Neuronal stem cell (in vitro differentiated cells): ENCODE measurements at places on chromosomes 2 and 18.

DNA sequence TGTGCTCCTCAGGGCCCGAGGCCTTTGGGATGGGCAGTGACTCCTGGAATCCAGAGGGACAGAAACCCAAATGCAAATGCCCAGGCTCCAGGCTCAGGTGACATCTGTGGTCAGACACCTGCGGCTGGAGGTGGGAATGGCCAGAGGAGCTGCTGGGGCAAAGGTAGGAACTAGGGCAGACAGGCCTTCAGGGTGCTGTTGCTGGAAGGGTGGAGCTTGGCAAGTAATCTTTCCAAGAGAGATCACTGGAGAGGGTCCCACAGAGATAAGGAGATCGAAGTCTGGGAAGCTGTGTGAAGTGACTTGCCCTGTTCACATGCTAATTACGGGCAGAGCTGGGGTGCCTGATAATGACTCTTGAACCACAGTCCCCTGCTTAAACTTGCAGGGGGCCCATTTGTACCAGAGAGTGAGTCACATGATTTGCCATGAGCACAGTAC is 82.4 kb downstream of the ACAA2 start:
- no peak for DNase-seq

DNA sequence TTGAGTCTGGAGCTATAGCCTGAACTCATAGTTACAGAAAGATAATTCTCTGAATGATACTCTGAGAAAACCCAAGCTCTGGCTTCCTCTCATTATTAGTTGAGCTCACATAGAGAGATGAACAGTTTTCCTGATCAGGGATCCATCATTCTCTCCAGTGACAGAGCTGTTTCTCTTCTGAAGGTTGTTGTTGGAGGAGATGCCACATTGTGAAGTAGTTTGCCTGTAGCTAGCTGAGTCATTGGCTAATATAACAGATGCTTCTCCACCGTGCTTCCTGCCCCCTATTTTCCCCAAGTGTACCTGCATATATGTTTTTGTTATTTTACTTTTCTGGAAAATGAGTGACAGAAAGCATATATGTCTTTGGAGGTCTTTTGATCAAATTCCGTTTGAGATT is 64.6 kb downstream of the OSBPL6 start:
- no peak for DNase-seq

GRCh38 chr2:30288561-30288960 is 57.2 kb downstream of the LBH start:
- no peak for DNase-seq

DNA sequence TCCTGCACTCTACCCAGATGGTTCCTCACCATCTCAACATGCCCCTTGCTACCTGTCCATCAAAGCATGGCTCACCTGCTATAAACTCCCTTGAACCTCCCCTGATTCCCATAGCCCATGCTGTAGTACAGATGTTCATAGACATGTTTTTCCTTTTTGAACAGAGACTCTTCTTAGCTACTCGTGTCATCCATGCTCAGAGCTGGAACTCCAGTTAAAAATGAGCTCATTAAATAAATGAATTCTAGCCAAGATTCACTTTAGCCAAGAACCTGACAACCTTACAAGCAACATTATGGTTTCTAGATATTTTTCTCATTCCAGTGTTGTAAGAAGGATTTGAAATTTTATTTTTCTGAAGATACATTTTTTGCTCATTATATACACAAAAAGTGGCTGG is 65.0 kb downstream of the SCG2 start:
- no peak for DNase-seq

- DNase-seq: no peak
Observed at GRCh38 chr2:168002021-168002553, 245.3 kb downstream of the STK39 start.

DNA sequence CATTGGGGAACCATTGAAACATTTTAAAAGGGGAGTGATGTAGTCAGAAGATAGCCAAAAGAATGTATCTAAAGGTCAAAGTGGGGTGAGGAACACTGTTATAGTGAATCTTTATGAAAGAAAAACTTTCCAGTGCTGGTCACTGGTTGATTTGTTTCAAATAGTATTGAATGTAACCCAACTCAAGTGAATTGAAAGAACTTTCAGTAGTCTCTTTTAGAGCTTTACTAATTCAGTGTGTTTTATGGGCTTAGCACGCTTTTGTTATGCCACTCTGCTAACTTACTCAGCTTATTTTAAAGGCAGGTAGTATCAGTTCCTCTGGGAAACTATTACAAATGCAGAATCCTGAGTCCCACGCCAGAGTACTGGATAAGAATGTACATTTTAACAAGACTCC is 57.3 kb downstream of the GTF2A1L start:
- DNase-seq: no peak

DNA sequence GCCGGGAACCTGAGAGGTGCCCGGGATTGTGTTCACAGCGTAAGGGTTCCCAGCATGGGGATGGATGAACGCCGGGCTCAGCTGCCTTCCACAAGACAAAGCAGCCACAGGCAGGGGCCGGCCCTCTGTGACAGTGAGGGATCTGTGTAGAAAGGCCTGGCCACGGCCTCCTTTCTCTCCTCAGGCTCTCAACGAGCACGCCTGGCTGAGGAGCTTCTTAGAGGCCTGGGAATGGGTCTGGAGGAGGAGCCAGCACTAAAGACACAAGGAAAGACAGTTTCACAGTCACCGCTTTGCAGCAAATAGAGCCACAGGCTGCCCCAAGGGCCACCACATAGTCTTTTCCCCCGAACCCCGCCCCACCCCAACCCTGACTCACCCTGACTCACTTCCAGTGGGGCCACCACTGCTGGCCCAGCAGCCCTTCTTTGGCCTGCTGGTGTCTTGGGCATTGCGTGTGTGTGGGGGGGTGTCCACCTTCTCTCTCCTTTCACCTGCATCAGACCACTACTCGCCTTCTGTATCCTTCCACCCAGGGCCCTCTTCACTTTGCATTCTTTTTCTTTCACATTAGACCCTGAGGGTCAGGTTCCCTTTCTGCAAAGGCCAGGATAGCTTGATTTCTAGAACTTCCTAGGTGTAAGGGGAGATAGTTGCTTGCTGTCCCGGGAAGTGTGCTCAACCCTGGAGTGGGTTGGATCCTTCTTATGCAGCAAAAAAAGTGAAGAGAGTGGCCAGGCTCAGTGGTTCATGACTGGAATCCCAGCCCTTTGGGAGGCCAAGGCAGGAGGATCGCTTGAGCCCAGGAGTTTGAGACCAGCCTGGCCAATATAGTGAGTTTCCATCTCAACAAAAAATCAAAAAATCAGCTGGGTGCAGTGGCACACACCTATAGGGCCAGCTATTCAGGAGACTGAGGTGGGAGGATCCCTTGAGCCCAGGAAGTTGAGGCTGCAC is 19.3 kb upstream of the HPCAL1 start:
- peak; percentile 38 for DNase-seq

DNA sequence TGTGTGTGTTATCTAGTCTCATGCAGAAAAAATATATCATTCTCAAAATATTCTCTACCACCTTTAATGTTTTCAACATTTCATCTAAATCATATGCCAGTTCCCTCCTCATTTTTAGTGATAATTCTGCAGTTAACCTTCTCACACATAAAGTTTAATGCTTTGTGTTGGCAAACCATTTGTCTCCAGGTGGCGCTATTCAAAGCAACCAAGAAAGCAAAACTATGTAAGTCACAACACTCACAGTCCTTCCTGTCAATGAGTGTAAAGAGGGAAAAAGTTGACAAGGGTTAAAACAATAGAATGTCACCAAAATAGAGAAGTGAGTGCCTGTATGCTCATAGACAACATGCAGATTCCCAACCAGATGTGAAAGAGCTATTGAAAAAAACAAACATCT is 961.6 kb upstream of the LRRTM1 start:
- DNase-seq: peak; percentile 9

DNA sequence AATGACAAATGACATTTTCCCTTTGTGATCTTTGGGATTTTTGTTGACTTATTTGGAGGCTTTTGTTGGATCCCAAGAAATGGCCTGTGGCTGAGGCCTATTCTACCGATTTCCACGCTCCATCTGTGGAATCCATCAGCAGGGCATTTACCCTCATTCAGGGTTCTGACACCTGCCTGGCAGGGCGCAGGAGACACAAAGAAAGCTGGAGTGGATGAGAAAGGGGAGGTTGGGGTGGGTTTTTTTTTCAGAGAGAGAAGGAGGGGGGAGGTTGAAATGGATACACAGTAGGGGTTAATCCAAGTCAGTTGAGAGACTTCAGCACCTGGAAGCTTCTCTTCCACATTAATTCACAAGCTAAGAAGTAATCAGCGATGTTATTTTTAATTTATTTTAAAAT is 59.7 kb downstream of the PAX3 start:
- DNase-seq: peak; percentile 43

- DNase-seq: peak; percentile 76
Observed at GRCh38 chr18:59823596-59824195, 76.1 kb upstream of the PMAIP1 start.

GRCh38 chr18:74023220-74023619 is 124.4 kb downstream of the FBXO15 start:
- DNase-seq: peak; percentile 12

DNA sequence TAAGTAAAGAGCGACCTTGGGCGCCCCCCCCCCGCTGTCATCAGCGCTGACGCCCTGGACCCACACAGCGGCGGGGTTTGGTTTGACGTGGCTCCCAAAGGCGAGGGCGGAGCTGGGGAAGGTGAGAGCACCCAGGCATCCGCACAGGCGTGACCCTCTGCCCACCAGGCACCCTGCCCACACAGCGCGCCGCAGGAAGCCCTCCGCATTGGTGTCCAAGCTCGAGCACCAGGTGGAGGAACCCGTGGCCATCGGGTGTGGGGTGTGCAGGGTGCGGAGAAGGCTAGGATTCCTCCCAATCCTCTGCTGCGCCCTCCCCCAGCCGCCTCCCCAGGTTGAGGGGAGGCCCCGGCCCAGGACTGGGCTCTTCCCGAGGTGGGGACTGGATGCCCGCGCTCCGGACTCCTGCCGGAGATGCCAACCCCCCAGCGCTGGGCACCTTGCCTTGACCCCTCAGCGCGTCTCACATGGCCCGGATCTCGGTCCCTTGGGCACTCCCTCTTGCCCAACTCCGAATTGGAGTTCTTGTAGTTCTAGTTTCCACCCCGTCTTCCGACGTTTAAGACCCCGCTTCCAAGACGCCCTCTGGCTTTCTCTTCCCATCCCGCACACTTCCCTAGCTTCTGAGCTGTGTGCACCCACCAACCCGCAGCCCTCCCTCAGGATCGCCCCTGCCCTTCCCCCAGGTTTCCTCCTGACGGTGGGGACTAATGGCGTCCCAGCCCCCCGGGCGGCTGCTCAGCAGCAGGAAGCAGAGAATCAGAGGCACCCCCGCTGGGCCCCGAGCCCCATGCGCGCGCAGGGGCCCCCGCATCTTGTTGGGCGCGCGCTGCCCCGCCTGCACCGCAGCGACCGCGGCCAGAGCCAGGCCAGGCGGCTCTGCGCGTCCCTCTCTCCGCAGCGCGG is 25.9 kb upstream of the RESP18 start:
- DNase-seq: no peak

DNA sequence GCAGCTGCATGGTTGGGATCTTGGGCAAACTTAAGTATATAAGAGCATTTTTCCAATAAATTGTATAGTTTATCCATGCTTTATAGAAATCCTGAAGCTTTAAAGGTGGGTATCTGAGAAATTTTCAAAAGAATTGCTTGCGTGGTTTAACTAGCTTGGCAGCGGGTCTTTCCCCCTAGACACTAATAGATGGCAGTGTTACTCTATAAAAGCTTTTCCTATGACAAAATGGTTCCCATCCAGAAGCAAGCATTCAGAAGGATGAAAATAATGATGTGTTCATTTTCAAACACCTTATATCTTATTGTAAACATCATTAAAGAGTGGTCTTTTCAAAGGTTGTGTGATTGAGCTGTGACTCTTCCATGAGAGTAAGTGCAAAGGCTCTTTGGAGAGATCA is 45.9 kb downstream of the KDM3A start:
- DNase-seq: no peak

GRCh38 chr2:8258406-8258805 is 423.4 kb upstream of the ID2 start:
- DNase-seq: no peak

- peak; percentile 95 for DNase-seq
Observed at GRCh38 chr2:79512442-79513401, at the start of gene CTNNA2. Gene CTNNA2 (plus strand): TSS chr2:79513051.

- DNase-seq: no peak
Observed at GRCh38 chr2:218368150-218368528, 11.5 kb downstream of the CATIP start.

DNA sequence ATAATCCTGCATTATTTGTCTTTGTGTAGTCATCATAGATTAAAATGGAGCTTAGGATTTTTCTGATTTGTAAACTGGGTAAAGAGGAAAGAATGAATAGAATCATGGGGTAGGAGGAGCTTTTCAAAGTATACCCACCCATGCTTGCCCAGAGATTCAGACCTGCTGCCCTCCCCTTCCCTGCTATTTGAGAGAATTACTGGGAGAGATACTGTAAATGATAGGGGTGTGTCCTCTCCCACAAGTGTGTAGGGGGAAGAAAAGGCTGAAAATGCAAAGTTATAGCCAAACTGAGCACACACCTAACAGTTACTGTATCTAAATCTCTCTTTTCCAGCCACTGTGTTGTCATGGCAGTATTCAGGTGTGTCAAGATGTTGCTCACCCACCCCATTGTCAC is 21.5 kb upstream of the DYNC2LI1 start:
- no peak for DNase-seq

- DNase-seq: peak; percentile 33
Observed at GRCh38 chr2:182186132-182186735, 200.6 kb downstream of the PPP1R1C start.

DNA sequence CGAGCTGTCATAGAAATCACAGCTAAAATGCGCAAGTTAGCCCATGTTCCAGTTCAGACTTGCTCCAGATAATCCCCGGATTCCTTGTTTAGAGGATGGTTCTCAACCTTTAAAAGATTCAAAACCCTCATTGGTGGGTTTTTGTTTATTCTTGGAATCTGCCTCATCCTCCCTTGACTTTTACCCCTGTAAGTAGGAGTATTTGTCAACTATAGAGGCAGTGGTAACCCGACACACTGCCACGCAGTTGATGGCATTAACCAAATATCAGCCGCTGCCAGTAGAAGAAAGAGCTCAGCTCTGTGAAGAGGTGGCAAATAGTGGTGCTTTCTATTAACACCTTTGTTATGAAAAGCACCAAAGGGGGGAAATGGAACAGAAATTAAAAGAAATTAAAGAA is 40.4 kb upstream of the SELENOI start:
- no peak for DNase-seq

GRCh38 chr18:371609-371982 is 103.7 kb upstream of the THOC1 start:
- no peak for DNase-seq

DNA sequence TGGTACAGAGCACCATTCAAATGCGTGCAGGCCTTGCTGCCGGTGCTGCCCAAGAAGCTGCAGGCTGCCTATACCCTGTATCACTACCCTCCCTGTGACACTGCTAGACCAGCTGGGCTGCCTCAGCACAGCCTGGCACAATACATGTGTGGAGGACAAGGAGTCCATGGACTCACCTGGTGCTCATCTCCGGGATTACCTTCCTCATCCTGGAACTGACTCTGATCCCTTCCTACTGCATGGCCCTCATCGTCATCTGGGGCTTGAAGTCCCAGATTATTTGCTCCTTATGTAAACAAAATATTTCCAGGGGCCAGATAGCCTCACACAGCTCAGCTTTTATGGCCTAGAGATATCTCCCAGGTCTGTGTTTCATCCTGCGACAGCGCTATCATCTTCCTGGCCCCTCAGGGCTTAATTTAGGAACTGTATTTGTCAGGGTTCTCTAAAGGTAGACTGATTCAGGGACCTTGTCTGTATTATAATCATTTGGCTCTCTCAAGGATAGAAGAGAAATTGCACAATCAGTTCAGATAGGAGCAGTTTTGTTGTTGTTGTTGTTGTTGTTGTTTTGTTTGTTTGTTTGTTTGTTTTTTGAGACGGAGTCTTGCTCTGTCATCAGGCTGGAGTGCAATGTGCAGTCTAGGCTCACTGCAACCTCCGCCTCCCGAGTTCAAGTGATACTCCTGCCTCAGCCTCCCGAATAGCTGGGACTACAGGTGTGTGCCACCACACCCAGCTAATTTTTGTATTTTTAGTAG is 42.9 kb downstream of the WDR75 start:
- DNase-seq: no peak
